ENCODE measurements at places on chromosomes 2 and 18.

DNA sequence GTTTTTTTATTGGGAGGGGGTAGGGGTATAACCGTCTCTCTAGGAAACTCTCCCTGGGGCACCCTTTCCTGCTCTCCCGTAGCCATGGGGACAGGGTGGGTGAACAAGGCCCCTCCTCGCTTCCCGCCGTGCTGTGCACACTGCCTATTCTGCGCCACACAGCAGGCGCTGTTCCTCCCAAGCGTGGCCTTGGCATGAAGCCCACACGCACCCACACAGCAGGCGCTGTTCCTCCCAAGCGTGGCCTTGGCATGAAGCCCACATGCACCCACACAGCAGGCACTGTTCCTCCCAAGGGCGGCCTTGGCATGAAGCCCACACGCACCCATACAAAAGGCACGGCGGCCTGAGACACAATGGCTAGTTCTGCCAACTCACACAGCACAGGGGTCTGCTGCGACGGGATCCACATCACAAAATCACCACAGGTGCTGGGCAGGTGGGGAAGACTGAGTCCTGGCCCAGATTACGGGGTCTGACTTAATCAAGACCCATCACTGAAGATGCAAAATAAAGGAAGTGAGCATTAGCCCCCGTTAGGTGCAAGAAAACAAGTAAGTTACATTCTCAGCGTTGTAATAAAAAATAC lies 46.6 kb upstream of the TPO start:
- no peak for DNase-seq

- no peak for DNase-seq
Measured at GRCh38 chr18:55153346-55153745, 194.1 kb upstream of the CCDC68 start.

DNA sequence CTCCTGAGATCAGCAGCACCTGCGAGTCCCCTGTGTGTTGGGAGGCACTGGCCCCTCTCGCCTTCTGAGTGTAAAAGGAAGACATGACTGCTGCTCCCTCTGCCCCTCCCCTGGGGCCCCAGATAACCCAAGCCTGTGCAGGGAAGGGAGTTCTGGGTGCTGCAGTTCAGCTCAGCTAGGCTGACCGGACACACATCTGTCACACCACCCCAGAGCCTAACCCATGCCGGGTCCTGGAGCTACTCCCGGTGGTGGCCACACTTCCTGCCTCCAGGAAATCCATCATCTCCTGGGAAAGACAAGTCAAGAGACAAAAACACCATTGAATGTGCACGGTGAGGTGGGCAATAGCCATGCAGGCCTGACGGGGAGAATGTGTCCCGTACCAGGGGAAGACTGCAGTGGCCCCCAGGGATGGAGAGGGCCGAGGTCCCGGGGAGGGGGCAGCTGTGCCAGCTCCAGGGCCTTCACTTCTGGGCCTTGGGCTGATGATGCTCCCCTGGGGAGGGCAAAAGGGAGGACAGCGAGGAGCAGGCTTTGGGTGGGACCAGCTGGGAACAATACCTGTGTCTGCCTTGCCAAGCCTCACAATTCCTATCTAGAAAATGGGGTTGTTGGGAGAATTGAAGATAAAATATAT lies 210.6 kb downstream of the TFCP2L1 start:
- no peak for DNase-seq

DNA sequence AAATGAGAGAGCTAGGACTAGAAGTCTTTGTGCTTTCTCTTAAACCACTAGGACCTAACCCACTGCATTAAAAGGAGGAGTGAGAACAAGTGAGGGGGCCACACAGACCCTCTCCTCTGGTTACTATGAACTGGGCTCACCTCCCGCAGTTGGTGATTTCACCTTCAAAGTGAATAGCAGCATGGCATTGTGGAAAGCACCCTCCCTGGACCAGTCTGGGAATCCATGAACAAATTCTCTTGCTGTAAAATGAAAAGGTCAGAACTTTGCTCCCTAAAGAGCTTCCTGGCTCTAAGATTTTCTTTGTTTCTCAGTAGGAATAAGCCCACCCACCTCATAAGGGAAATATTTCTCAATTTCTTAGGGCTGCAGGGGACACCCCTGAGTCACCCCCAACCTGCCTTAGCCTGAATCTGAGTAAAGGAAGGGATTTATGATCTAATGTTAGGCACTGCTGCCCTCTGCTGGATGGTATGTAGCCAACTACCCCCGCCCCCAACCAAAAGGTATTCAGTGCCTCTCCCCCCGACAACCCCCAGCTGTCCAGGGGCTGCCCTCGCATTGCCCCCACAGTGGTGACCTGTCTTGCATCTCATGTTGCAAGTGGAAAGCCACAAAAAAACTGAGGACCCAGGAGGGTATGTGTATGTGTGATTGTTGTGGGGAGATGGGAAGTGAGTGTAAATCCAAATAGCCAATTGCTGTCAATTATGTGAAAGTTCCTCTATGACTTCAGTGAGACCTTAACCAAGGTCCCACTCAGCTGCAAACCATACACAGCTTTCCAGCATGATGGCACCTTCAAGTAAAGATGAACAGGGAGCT lies 230.9 kb upstream of the SLC14A2 start:
- peak; percentile 89 for DNase-seq

DNA sequence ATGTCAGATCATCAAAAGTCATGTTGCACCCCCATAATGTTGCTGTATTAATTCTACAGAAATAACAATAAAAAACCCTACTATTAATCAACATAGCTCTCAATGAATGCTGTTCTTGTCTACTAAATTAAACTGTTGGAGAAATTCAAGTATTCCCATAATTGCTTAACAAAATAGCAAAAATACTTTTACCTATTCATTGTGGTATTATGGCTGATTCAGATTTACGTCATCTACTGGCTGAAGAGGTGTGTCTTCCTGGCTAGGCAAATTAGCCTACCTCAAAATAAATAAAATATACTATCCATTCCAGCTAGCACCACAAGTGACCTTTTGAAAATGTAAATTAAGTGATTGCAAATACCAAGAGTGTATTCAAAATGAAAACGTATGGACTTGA lies 249.4 kb downstream of the MEIS1 start:
- no peak for DNase-seq

- DNase-seq = peak; percentile 87
Measured at GRCh38 chr2:241965931-241966412, 96.4 kb downstream of the RTP5 start.

DNA sequence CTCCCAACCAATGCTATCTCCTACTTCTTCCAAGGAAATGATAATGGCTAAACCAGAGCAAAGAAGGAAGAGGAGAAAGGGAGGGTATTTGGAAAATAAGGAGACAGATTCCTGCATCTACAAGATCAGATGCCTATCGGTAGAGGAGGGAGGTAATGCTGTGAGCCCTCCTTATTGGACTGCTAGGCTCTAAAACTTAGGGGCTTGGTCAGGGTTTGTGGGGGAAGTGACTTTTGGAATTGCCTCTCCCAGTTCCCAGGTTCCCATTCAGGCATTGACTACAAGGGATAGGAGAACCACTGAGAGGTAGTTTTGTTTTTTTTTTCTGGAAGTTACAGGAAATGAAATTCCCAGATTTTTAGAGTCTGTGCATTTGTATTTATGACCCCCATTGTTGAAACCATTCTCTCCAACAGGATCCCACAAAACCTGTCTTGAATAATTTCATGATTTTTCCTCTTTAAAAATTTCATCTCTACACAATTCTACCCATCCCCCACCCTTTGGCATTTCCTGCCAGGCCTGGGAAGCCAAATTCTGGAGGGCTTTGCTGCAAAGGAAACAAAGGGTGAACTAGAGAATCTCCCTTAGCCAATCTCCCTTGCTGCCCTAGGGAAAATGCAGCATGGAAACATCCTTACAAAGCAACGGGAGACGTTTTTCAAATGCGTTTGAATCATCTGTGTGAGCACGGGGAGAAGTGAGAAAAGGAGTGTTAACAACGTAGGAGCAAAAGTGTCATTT lies 282.1 kb upstream of the EPAS1 start:
- DNase-seq = no peak

DNA sequence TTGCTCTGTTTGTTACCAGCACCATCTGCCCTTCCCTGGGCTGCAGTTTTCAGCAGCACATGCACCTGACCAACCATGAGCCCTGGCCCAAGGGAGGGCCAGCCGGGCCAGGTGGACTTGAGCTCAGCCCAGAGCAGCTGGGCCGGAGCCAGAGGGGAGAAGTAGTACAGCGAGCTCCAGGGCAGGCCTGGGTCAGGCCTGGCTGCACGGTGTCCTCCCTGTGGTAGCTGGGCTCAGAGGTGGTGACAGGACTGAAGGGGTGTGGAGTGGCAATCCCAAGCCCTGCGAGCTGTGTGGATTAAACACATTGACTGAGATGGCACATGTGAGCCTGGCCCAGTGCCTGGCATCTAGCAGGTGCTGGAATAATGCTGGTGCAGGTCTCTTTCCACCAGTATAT lies 222.2 kb downstream of the GLI2 start:
- peak; percentile 53 for DNase-seq

- DNase-seq = peak; percentile 74
Measured at GRCh38 chr2:26429779-26430578, 28.3 kb downstream of the DRC1 start.

DNA sequence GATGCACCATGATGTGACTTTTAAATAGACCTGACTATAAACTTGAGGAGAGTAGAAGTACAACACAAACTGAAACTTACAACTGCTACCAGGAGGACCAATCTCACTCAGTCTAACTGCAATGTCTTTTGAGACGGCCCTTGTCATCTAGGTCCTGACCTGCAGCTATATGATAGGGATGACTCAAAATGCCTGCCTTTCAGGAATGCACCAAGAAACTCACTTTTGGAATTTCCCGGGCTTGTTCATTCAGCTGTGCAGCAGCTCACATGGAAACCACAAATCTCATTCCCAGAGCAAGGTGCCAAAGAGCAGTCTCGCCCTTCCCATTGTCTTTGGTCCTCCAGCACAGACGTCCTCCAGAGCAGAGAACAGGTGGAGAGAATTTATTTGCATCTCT lies 113.7 kb downstream of the SPOPL start:
- DNase-seq = no peak

DNA sequence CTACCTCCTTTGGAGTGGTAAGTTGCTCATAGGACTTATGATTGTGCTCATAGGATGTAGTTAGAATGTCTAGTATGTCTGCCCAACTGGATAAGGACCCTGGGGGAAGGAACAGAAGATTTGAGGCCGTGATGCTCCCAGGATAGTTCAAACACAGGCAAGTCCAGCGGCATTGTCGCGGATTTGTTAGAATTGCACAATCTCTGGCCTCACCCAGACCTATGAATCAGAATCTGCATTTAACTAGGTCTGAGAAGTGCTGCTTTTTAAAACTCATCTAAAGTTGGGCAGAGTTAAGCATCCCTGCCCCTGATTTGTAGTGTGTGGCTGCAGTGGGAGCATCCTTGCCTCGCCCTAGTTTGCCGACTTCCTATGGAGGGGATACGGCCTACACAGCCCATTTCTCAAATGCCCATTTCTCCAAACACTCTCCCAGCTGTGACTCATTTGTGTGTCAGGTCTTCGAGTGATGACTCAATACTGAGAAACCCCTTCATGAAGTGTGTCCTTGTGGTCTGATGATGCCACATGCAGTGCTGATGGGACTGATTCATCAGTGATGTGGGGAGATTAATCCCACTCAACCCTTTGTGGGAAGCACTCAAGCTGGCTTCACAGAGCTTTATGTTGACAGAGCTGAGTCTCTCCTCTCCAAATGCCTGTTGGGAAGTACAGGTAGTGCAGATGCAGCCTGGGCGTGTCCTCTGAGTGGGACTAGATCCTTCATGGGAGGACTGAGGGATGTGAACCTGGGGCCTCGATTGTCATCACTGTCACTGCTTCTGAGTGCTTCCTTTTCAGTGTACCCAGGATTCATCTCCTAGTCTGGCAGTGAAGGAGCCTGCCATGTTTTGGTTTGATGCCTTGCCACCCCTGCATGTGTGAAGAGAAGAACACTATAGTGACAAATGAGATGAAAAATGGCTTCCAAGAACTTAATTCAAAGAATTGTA lies 18.7 kb downstream of the SMIM21 start:
- DNase-seq = no peak

- DNase-seq = no peak
Measured at GRCh38 chr18:79503406-79503805, 107.7 kb downstream of the NFATC1 start.

- DNase-seq = no peak
Measured at GRCh38 chr2:102041351-102041750, 49.6 kb downstream of the IL1R2 start.

DNA sequence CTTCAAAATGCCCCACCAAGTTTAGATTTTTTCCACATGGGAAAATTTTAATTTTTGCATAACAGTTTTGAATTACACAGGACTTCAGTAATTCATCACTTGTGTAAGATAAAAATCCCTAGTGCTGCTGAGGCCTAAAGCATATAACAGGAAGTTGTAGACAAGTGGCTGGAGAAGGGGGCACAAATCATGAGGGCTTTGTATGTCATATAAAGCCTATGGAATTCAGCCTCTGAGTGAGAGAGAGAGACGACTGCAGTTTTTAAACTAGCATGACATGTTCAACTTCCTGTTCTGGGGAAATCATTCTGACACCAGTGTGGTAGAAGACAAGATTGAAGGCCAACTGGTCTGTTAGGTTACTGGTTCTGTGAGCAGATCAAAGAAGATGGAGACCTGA lies 187.3 kb upstream of the CHST9 start:
- no peak for DNase-seq

- DNase-seq = no peak
Measured at GRCh38 chr2:219778189-219778588, 150.8 kb downstream of the SLC4A3 start.

DNA sequence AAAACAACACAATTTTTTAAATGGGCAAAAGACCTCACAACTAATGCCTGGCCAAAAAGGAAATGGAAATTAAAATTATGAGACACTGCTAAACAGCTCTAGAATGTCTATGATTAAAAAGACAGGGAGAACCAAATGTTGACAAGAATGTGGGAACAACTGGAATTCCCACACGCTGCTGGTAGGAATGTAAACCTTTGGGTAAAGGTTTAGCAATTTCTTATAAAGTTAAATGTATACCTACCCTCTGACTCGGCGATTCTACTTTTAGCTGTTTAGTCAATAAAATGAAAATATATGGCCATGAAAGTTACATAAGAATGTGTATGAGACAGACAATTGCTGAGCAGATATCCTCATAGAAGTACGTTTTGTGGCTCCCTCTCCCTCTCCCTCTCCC lies 60.9 kb downstream of the ATF2 start:
- no peak for DNase-seq

GRCh38 chr2:214184461-214184860 lies 226.4 kb upstream of the VWC2L start:
- DNase-seq = no peak

DNA sequence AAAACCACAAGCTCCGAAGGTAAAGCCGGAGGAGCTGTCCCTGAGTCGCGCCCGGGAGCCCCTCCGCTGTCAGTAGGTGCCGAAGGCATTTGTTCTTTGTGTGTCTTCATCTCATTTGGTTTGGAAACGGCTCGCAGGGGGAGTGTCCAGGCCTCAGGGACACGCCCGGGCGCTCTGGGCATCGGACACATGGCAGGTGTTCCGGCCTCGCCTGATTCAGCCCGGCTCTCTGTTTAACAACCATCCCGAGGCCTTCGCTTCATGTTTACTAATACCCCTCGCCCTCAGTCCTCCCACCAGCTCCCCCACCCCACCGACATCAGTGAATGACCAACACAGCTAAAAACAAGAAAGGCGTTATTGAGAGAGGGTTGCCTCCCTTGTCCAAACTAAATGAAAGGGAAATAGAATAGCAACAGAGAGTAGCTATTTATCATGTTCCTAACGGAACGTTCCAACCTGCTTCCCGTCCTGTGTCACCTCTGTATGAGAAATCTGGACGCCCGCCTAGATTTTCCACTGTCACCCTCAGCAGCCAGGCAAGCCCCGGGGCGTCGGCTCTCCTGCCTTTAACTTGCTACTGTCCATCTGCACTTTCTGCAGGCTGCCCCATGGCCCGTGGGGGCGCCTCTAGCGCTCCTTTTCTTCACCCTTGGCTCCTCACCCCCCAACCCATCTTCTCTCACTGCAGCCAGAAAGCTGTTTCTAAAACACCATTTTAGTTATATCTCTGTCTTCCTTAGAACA lies 73.9 kb downstream of the MYCN start:
- DNase-seq = peak; percentile 37
